ENCODE measurements at places on chromosomes 1 and 21.
A peak's percentile ranks its signal among the peaks of the same experiment; 100 is the strongest.

GRCh38 chr1:234778221-234779159 lies 168.5 kb upstream of the IRF2BP2 start:
- no peak for DNase-seq

DNA sequence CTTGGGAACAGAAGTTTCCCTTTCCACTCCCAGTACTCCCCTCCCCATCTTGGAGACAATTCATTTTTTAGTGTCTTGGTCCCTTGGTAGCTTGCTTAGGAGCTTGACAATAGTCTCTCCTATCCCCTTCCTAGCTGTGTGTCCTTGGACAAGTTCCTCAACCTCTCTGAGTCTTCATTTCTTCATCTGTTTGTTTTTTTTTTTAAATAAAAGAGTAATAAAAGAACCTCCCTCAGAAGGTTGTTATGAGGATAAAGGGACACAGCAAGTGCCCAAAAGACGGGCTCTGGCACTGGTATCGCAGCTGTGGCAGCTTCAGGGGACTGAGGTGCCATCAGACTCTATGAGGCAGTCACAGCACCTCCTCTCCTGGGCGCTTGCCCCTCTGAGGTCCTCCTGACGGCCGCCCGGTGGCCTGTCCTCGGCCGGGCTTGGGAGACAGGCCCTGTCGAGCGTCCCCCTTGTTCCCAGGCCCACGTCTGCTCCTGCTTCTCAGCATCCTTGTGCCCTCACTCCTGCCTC lies 689.2 kb downstream of the MATN1 start:
- peak; percentile 1 for DNase-seq

DNA sequence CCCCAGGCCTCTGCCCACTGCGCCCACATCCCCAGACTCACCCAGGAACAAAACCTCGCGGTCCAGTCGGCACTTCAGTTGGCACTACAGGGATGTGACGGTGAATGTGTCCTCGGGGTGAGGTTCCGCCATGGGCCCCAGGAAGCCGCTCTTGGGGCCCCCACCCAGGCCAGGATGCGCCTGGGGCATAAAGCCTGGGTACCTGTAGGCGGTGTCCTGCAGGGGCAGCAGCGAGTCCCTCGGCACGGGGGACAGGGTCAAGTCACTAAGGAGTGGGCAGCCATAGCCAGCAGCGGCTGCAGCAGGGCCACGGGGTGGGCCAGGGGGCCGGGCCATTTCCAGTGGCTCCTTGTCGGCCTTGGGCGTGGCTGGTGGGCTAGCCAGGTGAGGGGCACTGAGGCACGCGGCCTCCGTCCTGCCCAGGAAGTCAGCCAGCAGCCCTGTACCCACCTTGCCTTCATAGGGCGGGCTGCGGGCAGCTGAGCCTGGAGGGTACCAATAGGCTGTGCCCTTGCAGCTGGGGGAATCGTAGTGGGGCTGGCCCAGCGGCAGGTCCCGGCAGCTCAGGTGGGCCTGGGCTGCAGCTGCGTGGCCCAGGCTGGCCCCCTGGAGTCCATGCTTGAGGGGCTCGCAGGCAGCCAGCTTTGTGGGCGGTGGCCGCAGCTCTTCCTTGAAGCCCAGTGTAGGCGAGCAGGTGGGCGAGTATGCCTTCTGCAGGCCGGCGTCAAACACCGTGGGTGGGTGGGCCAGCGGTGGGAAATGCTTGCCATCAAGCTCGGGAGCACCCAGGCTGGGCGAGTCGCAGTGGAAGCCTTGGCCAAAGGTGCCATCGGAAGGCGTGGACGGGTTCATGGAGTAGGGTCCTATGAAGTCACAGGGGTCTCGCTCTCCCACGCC lies 56.5 kb downstream of the AHDC1 start:
- no peak for DNase-seq

DNA sequence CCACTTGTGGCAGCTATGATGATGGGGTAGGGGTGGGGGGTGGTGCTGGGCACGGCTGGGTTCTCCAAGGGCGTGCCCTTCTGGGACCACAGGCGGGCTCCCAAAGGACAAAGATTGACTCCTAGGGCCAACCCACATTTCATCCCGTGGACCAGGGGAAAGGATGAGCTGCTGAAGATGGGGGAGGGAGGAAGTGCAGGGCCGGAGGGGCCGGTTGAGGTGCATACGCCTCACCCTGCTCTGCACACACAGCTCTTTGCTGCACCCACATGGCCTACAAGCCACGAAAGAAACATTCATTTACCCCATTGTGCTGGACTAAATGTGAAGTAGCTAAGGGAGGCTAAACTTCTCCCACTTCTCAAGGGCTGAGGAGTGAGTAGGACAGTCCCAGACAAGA lies 34.2 kb upstream of the GNPAT start:
- DNase-seq = peak; percentile 41

DNA sequence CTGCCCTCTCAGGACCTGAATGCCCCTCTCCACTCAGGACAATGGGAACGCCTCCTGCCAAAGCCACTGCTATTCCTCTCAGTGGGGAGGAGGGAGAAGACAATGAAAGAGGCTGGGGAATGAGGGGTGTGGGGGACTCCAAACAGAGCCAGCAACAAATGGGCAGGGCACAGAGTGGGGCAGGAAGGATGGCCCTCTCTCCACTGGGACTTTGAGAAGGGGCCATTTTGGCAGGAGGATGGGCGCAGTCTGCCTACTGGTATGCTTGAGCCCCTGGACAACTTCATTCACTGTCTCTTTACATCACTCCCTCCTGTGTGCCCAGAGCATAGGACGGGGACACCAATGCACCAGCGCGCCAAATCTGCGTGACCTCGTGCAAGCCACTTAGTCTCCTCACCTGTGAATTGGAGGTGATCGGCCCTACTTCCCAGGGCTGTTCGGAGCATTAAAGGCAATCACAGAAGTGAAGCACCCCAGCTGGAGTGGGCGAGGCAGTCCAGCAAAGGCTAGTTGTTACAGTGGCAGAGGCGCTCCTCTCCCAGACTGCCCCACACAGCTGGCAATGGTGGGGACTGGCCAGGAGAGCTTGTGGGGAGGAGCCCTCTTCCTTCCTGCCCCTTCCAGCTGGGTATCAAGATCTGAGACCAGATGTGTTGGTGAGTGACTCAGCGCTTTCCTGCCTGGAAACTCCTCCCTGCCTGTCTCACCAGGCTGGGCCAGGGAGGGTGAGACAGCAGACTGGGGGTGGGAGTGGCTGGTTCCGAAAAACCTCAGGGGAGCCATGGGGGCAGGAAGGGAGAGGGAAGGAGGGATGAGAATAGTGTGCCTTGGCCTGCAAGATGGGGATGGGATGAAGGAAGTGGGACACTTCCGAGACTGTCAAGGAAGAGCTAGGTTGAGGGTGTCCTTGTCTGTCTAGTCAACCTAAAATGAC lies 22.4 kb upstream of the SYNC start:
- peak; percentile 90 for DNase-seq

DNA sequence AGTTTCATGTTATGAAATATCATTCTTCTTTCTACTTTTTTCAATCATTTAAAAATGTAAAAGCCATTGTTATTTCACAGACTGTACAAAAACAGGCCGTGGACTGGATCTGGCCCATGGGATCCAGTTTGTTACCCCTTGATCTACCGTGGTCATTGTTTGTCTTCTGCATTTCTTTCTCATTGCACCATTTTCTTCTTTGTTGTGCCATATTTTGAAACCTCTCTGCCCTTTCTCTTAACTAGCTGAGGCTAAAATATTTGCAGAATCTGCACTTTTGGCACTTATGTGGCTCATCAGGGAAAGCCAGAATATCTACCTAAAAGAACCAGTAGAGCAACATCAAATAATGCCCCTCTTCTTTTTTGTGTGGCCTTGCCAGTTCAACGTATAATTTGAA lies 50.5 kb downstream of the DNAJC6 start:
- no peak for DNase-seq

GRCh38 chr1:153985941-153986761 lies at the start of gene RAB13:
Gene RAB13 (minus strand): TSS chr1:153986339. CDS start chr1:153986236, 103 bp downstream.
- peak; percentile 78 for DNase-seq

GRCh38 chr1:73898540-73898939 lies 299.4 kb downstream of the LRRIQ3 start:
- DNase-seq = no peak

DNA sequence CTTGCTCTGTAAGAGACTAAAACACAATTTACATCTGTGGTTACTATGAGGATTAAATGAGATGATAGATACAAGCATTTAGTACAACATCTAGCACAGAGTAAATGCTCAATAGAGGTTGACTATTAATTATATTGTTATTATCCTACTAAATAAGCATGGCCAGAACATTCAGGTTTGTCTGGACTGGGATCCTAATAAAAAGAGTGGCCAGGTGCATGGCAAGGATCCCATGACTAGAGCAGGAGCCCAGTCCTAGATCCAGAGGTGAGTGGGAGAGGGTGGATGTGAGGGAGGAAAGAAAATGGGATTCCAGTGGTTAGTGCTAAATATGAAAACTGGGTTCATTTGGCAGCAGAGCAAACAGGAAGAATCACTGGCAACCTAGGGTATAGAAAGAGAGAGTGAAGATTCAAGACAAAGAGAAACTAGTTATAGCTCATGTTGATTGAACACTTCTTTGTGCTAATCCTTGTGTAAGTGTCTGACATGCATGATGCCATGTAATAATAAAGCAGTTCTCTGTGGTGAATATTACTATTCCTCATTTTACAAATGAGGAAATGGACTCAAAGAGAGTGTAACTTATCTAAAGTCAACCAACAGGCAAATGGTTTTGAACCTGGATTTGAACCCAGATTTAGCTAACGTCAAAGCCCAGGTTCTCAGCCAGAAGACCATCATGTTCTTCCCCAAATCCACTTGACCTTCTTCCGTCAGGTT lies 71.1 kb upstream of the FGGY start:
- DNase-seq = no peak

DNA sequence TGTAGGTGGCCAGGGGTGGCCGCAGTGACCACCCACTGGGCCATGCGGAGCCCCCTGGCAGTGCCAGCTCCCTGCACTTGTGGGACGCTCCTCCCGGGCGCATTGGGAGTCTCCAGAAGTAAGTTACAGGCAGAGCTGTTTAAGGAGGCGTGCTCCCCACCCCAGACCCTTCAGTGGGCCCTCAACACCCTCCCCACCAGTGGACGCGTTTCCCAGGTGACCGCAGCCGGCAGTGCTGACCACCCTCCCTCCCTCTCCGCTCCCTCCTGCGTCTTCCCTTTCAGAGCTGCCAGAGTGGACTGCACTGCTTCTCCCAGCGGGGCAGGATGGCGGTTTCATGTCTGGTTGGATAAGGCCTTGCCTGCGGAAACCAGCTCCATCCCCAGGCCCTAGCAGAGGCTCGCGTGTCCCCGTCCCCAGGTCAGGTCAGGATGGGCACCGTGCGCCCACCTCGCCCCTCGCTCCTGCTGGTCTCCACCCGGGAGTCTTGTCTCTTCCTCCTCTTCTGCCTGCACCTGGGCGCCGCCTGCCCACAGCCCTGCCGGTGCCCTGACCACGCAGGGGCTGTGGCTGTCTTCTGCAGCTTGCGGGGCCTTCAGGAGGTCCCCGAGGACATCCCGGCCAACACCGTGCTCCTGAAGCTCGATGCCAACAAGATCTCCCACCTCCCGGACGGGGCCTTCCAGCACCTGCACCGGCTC lies 1.1 kb downstream of the LRRC3 start:
- DNase-seq = no peak

- DNase-seq = peak; percentile 42
Observed at GRCh38 chr1:151408891-151409290, 9.5 kb downstream of the PSMB4 start.

- no peak for DNase-seq
Observed at GRCh38 chr1:234926559-234927311, 201.9 kb downstream of the TOMM20 start.

DNA sequence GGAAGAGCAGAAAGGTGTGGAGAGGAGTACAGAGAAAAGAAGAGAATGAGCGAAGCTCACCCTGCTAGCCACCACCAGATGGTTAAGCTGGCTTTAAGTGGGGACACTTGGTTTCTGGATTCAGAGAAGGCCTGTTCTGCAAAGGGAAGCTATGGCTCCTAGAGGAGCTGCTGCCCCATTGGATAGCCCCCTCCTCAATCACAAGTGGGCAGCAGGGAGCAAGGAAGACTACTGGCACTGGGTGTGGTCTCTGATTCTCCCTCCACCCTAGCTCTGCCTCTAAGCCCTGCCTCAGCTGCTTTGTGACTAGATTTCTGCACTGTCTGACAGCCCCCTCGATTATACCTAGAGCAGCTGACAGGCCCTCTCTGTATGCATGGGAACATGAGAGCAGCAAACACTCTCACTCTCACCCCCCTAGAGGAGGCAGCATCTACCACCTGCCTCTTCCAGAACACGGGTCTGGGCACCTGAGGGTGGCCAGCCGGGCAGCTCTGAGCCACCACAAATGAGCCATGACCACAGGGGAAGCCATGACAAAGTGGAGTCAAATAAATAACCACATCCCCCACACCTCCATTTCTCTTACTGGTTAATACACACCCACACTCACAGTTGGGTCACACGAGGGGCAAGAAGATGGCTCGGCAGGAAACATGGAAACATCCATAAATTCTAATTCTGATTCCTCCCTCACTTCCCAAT lies 13.6 kb downstream of the PLEKHA6 start:
- DNase-seq = no peak

- no peak for DNase-seq
Observed at GRCh38 chr1:33000427-33001026, 35.9 kb upstream of the RNF19B start.

GRCh38 chr1:29090937-29091618 lies 32.6 kb downstream of the TMEM200B start:
- DNase-seq = no peak

DNA sequence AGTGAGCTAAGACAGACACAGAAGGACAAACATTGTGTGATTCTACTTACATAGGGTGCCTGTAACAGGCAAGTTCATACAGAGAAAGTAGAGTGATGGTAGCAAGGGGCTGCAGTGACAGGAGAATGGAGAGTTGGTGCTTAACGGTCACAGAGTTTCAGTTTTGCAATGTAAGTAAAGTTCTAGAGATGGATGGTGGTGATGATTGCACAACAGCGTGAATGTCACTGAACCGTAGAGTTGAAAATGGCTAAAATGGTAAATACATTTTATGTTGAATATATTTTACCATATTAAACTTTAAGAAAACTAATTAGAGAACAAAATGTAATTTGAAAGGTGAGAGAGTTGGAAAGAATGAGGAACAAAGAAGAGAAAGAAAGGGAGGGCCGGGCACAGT lies 8.7 kb downstream of the CFAP107 start:
- no peak for DNase-seq

DNA sequence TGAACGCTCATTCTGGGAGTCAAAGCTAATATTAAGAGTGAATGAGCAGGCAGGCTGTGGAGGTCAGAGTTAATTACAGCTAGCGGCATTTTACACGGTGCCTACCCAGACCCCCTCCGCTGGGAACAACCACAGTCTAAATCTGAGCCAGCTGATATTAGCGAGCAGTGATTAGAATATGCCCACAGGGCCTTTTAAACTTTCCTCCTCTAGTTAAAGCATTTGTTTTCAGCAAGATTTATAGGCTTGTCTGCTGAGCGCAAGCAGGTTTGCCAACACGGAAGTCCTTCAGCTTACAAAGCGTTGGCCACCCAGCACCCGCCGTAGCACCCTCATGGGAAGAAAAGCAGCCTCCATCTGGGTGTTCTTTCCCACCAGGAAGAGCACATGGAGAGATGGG lies 72.1 kb downstream of the LMX1A start:
- no peak for DNase-seq
